ENCODE measurements at places on chromosomes 7 and 10. TPM values are rescaled to one million over a fixed set of nuclear protein-coding genes. Genes with fewer than 3 reads are reported as not detected.

- H3K4me1 ChIP-seq: no peaks in the 10 kb centered on the region
- H3K36me3 ChIP-seq: no peaks in the 10 kb centered on the region
- no peak overlapping the region for H3K27ac ChIP-seq
- H3K27me3 ChIP-seq: no peaks in the 10 kb centered on the region
- no peak for DNase-seq
- H3K4me3 ChIP-seq: no peak overlapping the region
Observed at GRCh38 chr10:125995726-125996304, 99.5 kb downstream of the FANK1 start.

The DKK1 gene
- total RNA-seq: 558 TPM

DNA sequence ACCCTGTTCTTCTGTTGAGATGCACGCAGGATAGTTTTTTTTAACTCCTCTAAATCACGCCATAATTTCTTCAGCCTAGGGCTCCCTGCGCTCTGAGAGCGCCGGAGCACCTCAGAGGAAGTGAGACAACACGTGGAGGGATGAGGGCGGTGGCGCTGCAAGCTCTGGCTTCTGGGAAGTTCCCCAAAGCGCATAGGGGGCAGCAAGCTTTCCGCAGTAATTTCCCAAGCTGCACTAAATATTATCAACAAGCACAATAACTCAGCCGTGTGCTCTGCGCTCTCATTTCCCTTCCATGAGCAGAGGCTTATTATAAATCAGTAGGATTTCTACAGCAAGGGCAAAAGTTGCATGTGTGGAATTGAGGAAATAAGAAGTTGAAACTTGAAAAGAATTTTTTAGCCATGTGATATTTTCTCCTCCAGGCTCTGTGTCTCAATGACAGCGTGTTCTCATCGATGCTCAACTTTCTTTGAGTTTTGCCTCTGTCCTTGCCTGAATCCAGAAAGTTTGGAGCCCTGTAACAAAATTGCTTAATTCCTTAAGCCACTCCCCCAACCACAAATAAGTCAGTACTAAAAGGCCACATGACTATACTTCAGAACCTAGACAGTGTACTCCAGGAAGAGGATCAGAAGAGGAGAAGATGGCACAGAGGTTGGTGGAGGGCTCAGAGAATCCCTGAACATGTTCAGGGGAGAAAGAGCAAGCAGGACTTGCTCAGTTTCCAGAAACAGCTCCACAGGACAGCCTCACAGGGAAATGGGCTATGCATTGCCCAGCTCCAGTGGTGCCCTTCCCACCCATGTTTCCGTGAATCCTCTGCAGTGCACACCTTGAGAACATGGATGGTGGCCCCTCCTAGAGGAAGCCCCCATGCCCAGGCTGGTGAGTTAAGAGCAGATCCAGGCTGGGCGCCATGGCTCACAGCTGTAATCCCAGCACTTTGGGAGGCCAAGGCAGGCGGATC is 221.5 kb upstream of the GHITM start:
- no peaks in the 10 kb centered on the region for H3K4me1 ChIP-seq
- no peak overlapping the region for H3K4me3 ChIP-seq
- no peak overlapping the region for H3K27ac ChIP-seq
- DNase-seq: no peak
- H3K36me3 ChIP-seq: no peaks in the 10 kb centered on the region

DNA sequence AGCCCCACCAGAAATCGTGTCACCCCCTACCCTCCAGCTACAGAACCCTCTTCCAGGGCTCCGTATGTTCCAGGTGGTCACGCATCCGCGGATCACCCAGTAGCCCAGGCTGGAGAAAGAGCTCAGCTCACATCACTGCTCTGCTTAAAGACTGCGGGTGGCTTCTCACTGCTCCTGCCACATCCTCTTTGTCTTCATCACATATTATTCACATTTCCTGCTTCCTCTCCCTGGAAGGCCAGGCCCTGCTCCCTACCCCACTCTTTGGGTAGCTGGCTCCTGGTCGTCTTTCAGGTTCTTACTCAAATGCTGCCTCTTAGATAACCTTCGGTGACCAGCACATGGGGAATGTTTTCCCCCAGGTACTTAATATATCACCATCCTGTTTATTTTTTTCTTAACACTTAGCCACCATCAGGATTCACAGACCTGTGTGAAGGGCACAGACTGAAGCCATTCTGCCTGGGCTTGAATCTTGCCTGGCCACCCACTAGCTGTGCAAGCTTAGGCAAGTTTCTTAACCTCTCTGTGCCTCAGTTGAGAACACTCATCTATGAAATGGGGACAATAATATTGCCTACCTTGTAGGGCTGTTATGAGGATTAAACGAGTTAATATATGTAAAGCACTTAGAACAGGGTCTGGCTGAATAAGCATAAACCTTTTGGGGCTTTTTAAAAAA is 307.8 kb downstream of the PRPF18 start:
- peak overlapping the region; percentile 88 for H3K27ac ChIP-seq
- no peaks in the 10 kb centered on the region for H3K27me3 ChIP-seq
- DNase-seq: peak; percentile 70

- DNase-seq: peak; percentile 96
- H3K4me1 ChIP-seq: peaks cover 87% of the 10 kb centered on the region
- H3K27ac ChIP-seq: peak overlapping the region; percentile 98
- H3K27me3 ChIP-seq: no peaks in the 10 kb centered on the region
- peak overlapping the region; percentile 23 for H3K4me3 ChIP-seq
- no peaks in the 10 kb centered on the region for H3K36me3 ChIP-seq
Observed at GRCh38 chr10:71766717-71767419, 6.5 kb downstream of the VSIR start.

The CALN1 gene
- not detected for total RNA-seq
